ENCODE measurements at places on chromosomes 12 and 14.

DNA sequence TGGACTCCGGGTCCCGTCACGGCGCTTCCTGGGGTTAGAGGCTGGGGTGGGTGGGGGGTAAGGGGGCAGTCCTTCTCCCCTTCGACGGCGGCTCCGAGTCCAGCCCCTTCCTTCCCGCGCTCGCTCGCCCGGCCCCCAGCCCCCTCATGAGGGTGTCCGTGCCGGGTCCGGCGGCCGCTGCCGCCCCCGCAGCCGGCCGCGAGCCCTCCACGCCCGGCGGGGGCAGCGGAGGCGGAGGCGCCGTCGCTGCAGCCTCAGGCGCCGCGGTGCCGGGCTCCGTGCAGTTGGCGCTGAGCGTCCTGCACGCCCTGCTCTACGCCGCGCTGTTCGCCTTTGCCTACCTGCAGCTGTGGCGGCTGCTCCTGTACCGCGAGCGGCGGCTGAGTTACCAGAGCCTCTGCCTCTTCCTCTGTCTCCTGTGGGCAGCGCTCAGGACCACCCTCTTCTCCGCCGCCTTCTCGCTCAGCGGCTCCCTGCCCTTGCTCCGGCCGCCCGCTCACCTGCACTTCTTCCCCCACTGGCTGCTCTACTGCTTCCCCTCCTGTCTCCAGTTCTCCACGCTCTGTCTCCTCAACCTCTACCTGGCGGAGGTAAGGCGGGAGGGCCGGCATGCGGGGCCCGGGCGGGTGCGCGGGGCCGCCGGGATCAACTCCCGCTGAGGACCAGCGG is 500 bp downstream of the GPR137C start:
- DNase-seq = peak; percentile 81

DNA sequence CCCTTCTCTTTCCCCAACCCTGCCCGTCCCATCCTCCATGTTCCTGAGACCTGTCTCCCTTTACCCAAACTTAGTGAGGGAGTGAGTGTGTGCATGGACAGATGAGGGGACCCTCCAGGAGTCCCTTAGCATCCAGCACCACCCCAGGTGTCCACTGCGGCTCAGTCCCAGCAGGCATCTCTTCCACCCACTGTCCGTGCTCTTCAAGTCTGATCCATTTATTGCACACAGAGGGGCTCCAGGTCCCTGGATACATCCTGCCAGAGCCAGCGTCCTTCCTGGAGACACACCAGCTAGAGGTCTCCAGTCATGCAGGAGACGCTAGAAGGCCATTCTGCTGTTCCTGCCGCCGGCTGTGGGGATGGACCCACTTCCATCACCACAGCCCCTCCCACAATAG is 239.2 kb downstream of the ADGRD1 start:
- DNase-seq = no peak

DNA sequence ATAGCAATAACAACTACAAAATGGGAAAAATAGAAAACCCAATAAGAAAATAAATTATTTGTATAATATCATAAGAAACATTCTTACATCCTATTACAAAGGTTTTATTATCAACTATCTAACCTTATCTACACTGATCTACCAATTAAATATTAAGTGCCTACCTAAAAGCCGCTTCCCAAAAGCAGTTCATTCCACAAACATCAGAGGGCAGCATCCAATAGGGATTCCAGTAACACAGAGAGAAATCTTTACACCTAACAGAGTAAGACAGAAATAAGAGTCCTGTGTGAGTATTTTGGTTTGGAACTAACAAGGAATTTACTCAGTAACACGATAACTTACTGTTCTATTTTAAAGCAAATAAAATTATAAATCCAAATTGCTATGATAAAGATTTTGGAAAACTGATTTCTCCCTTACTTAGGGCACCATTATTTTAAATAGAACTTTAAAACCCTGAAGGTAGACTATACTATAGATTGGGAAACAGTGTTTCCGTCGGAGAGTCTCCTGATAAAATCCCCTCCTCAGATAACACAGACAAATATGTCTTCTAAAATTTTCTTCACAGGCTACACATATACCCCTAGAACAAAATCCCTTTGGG is 15.0 kb downstream of the GXYLT1 start:
- peak; percentile 66 for DNase-seq

GRCh38 chr14:61537563-61538463 is 157.5 kb upstream of the HIF1A start:
- peak; percentile 54 for DNase-seq

GRCh38 chr12:26153421-26154154 is 28.8 kb upstream of the BHLHE41 start:
- DNase-seq = no peak

DNA sequence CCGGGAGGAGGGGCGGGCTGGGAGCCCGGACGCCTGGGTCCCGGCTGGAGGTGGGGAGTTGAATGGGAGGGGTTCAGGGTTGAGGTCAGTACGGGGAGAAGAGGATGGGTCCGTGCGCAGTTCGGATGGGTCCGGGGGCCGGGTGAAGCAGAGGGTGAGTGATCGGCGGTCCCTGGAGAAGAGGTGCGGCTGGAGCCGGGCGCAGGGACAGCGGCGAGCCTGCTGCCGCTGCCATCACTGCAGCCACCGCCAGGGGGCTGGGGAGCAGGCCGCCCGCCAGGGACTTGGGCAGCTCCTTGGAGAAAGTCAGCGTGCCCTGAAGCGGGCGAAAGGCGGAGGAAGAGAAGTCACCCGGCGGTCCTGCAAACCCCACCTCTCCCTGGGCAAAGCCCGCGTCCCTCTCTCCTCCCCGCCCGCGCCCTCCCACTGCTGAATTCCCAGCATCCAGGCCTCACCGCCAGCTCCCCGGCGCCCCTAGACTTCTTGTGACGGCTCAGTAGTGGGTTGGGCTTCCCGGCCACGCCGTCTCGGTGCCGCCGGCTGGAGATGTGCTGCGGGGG is 6.0 kb upstream of the GPR84 start:
- DNase-seq = peak; percentile 92

DNA sequence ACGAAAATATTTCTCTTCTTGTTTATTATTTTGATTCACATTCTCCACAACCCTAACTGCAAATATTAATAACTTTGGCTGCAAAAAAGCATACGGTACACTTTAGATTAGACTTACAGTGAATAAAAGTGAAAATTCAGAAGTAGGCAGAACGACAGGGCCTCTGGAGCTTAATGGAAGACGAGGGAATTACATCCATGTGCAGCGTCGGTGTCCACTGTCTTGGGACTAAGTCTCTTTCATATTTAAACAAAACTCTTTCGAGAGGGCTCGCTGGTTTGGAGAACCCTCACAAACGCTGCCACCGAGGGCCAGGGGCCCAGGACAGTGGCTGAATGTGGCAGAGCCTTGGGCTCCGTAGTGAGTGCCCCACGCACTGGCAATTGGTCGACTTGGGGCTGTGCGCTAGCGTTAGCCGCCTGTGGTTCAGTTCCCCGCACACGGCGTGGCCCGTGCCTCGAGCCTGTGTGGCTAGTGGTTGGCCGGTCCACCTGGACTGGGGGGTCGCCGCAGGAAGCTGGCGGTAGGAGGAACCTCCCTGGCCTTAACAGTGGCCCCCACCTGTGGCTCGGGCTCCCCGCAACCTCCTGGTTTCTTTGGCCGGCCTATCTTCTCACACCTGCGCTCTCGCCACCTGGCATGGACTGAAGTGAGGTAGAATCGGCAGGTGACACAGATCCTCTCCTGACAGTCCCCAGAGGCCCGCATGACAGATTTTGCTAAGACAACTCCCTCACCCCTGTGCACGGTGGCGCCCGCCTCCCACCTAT is 739 bp upstream of the PAX9 start:
- DNase-seq = no peak

GRCh38 chr12:130044991-130045621 is 117.2 kb upstream of the FZD10 start:
- peak; percentile 69 for DNase-seq

- no peak for DNase-seq
Observed at GRCh38 chr12:106147956-106148355, 9.2 kb upstream of the NUAK1 start.

DNA sequence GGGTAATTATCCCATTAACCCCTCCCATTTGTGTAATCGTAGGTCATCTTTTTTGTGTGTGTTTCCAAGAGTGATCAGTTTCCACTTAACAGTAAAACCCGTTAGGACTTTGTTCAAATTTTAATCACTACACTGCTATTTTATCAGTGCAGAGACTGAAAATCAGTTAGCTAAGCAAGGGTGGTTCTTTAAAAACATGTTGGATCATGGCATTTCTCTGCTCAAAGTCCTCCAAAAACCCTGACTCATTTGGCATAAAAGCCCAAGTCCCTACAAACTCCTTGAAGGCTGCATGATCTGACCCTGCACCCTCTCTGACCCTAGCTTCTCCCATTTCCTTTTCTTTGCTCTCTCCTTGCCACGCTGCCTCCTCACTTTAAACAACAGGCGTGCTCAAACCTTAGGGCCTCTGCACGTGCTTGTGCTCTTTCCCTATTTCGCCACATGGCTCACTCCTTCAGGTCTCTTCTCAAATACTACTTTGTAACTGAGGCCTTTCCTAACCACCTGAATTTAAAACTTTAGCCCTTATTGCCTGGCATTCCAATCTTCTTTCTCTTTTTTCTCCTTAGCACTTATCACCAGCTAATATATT is 13.2 kb upstream of the OVCH1 start:
- no peak for DNase-seq

DNA sequence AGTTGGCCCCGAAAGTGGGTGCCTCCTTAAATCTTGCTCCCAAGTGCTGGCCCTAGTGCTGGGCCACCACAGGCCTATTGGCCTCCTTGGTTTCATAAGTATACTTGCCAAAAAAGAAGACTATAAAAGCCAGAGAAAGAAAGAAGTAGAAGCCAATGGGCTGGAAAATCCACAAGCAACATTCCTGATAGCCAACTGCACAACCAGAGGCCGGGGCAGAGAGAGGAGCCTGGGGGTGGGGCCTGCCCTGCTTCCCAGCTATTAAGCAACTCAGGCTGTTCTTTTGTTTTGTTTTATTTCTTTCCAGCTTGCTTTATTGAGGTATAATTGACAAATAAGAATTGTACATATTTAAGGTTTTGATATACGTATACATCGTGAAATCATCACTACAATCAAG is 177.2 kb upstream of the NTF3 start:
- peak; percentile 54 for DNase-seq

DNA sequence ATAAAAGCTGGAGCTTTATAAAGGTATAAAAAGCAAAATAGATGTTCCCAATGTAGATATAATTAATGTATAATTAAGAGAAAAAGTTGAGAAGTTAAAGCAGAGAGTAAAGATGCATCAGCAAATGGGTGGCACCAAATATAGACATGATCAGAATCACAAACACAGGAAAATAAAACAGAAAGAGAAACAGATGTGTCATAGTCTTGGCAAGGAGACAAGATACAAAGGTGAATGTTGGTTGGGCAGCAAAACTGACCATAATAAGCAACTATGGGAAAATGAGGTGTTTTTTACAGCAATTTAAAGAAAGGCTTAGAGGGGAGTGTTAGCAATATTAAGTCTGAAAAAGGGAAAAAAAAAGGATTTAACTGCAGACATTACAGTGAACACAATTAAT is 135.4 kb upstream of the CLEC14A start:
- DNase-seq = no peak

DNA sequence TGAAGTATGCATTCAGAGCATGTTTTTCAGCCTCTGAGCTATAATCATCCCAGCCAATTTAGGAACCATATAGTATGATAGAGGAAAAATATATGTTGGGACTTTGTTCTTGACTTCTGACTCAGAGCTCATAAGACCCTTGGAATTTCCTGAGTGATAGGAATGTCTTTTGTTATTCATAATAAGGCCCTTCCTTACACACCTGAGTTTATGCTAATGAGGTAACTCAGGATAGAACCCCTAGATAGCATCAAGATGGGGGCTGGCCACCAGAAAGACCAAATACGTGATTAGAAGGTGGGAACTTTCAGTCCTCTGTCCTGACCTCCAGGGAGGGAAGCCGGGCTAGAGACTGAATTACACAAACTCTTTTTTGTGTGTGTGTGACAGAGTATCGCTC is 32.4 kb upstream of the PLEK2 start:
- no peak for DNase-seq

DNA sequence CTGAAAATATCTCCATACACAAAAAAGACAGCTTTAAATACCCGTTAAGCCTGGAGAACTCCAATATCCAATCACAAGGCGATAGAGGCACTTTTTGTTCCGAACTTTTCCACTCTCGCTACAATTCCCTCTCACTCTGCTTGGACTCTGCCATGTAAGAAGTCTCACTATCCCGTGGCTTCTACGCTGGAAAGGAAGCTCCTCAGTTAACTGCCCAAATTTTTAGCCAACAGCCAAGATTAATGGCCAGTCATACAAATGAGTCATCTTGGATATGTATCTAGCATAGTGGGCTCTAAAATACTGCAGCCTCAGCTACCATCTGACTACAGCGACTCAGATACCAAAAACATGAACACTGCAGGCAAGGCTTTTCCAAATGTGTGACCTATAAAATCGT is 45.5 kb upstream of the RERGL start:
- no peak for DNase-seq

- no peak for DNase-seq
Observed at GRCh38 chr14:105046891-105047282, 18.3 kb downstream of the GPR132 start.

DNA sequence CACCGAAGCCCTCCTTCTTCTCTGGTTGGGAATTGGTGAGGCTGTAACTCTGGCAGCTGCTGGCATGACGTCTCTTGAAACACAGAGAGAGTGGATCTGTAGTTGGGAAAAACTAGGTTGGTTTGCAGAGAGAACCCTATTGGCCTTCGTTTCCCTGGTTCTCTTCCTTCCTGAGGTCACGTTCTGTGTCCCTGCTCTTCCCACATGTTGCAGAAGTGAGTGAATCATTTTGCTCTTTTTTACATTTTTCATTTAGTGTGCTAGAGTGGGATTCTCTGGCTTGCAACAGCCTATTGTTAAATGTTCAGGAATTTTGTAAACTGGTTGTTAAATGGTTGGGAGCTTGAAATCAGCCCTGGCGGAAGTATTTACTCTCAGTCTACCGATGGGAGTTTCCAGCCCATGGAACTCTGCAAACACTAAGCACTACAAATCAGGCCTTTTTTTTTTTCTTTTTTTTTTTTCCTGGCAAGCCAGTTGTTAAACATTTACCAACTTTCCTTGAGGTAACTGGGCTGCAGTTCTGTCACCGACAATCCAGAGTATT is 26.8 kb upstream of the CKAP4 start:
- no peak for DNase-seq

DNA sequence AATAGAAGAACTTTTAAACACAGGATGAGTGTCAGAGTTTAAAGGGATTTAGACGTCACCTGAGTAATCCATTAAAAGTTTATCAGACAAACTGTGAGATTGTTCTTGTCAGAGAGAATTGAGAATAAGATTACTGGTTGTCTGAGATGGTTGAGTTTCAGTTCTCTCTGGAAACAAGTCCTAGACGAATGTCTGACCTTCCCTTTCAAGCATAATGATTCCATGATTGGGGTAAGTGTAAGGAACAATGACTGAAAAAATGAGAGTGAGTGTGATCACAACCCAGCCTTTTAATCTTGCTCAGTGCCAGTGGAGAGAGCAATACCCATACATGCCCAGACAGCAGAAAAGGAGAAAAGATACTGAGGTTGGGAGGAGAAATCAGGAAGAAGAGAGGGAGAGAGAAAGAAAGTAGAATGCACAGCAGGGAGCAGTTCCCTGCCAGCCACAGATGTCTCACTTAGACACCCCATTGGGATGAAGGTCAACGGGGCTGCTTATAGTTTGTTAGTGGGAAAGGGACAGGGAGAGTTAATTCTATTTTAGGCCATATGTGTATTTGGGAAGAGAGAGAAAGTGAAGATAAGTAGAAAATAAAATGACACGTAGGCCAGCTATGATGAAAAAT is 4.3 kb downstream of the GRIP1 start:
- DNase-seq = no peak

GRCh38 chr14:61540931-61541330 is 154.4 kb upstream of the HIF1A start:
- DNase-seq = no peak

Data from neural progenitor cell (in vitro differentiated cells).